ENCODE measurements at places on chromosomes 4 and X. TPM values are rescaled to one million over a fixed set of nuclear protein-coding genes. Genes with fewer than 3 reads are reported as not detected.

The GC gene
- total RNA-seq, result 34.8 TPM

The CCDC149 gene
- total RNA-seq, result 9.6 TPM

- H3K4me3 ChIP-seq, result no peak overlapping the region
- DNase-seq, result no peak
- H3K36me3 ChIP-seq, result no peaks in the 10 kb centered on the region
- H3K27me3 ChIP-seq, result no peaks in the 10 kb centered on the region
These were observed 12.7 kb upstream of the RHOXF2B start for GRCh38 chrX:120090208-120090607.

GRCh38 chrX:29478336-29479069 is 736.9 kb upstream of the MAGEB2 start:
- no peak overlapping the region for H3K4me3 ChIP-seq
- H3K27me3 ChIP-seq, result no peaks in the 10 kb centered on the region
- DNase-seq, result peak; percentile 10
- H3K4me1 ChIP-seq, result no peaks in the 10 kb centered on the region

GRCh38 chr4:111360906-111361305 is 738.0 kb upstream of the PITX2 start:
- DNase-seq, result no peak
- no peaks in the 10 kb centered on the region for H3K27me3 ChIP-seq
- no peak overlapping the region for H3K27ac ChIP-seq
- no peaks in the 10 kb centered on the region for H3K36me3 ChIP-seq
- no peaks in the 10 kb centered on the region for H3K4me1 ChIP-seq

DNA sequence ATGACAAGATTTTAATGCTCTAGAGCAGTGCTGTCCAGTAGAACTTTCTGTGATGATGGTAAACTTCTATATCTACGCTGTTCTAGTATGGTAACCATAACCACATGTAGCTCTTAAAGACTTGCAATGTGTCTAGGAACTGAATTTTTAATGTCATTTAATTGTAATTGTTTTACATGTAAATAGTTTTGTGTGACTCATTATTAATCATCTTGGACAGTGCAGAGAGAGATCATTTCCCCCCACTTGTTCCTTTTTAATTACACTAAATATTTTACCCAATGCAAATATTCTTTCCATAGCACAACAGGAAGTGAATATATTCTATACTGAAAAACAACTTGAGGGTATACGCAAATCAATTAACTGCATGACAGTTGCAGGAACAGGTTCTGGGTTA is 5.8 kb downstream of the ATG4A start:
- no peak for DNase-seq
- H3K27me3 ChIP-seq, result no peaks in the 10 kb centered on the region
- no peak overlapping the region for H3K4me3 ChIP-seq
- H3K4me1 ChIP-seq, result no peaks in the 10 kb centered on the region

GRCh38 chrX:129316461-129316860 is 206.8 kb downstream of the SMARCA1 start:
- H3K4me1 ChIP-seq, result no peaks in the 10 kb centered on the region
- H3K27ac ChIP-seq, result no peak overlapping the region
- no peaks in the 10 kb centered on the region for H3K36me3 ChIP-seq
- no peaks in the 10 kb centered on the region for H3K27me3 ChIP-seq
- no peak overlapping the region for H3K4me3 ChIP-seq

DNA sequence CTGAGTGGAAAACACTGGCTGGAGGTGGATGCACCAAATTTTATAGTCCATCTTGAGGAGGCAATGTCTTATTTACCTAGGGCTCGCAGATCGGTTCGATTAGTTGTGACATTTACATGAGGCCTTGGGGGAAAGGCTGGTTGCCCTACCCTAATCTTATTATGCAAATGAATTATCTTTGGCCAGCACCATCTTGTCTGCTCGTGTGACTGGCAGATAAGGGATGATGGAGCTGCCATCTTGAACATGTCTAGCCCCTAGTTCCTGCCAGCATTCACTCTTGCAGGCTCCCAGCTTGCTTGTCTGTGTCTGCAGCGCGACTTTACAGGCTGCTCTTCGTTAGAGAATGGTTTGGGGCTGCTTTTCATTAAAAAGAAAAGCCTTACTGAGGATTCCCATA is 61.9 kb downstream of the SEC24B start:
- no peaks in the 10 kb centered on the region for H3K4me1 ChIP-seq
- no peak overlapping the region for H3K4me3 ChIP-seq
- H3K27me3 ChIP-seq, result no peaks in the 10 kb centered on the region
- H3K36me3 ChIP-seq, result peaks cover 14% of the 10 kb centered on the region
- no peak for DNase-seq

- H3K4me1 ChIP-seq, result no peaks in the 10 kb centered on the region
- H3K36me3 ChIP-seq, result no peaks in the 10 kb centered on the region
- no peak overlapping the region for H3K4me3 ChIP-seq
- no peaks in the 10 kb centered on the region for H3K27me3 ChIP-seq
These were observed 567.6 kb upstream of the SLIT2 start for GRCh38 chr4:19684084-19684483.

DNA sequence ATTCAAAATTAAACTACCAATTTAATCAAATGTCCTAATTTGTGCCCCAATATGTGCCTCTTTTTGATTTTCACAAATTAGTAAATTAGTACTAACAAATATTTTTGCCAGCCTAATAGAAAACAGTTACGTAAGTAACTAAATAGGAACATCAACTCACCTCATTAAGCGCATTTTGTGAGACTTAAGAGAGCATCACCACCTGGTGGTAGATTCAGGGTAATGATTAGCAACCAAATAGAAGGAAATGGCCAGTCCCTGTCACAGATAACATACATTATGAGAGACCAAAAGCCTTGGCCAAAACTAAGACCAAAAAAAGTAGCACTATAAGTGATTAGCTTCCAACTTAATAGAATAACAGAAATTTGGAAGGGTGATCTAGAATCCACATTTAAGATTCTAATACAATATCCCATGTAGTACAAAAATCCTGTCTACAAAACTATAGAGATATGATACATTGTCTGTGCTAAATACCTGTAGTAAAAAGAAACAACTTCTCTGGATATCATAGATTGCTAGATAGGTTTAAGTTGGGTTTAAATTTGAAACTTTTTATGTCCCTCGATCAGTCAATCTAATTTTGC is 46.7 kb downstream of the C4orf46 start:
- no peaks in the 10 kb centered on the region for H3K4me1 ChIP-seq
- no peaks in the 10 kb centered on the region for H3K36me3 ChIP-seq
- DNase-seq, result peak; percentile 7
- H3K27me3 ChIP-seq, result no peaks in the 10 kb centered on the region

DNA sequence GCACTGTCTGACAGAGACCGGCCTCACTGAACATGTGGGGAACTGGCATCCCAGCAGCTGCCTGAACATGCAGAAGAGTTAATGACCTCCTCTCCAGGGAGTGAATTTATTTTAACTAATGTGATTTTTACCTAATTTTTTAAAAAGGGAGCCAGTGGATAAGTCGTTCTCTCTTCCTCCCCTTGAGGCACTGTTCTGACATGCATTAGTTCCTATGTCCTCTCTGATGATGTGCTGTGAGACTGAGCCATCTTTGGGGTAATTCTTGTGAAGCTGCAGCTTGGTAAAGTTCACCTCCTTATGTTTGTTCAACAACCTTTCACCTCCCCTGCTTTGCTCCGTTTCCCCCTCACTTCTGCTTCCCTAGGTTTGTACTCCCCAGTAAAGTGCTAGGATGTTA is 139.7 kb downstream of the COL25A1 start:
- no peak overlapping the region for H3K4me3 ChIP-seq
- peaks cover 14% of the 10 kb centered on the region for H3K4me1 ChIP-seq
- DNase-seq, result no peak
- H3K36me3 ChIP-seq, result no peaks in the 10 kb centered on the region

DNA sequence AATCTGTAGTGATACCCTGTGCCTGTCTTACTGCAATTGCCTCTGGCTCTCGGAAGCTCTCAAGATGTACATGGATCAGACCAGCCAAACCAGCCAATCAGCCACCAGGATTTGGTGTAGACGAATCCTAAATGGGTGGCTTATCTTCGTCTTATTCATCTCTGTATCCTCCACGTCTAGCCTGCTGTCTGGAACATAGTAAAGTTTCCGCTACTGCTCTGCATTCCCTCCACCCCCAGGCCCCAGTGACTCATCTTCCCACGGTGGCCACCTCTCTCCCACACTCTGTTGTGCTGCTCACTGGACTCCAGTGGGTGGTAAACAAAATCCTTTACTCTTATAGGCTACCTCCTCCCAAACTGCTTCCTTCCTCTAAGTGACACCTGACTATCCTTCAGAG is 37.8 kb downstream of the SEPTIN6 start:
- no peaks in the 10 kb centered on the region for H3K27me3 ChIP-seq
- H3K36me3 ChIP-seq, result no peaks in the 10 kb centered on the region
- no peak overlapping the region for H3K27ac ChIP-seq
- no peak overlapping the region for H3K4me3 ChIP-seq
- peaks cover 12% of the 10 kb centered on the region for H3K4me1 ChIP-seq

GRCh38 chrX:103520386-103520785 is 1.1 kb upstream of the RAB40A start:
- no peak for DNase-seq
- no peak overlapping the region for H3K4me3 ChIP-seq
- H3K27me3 ChIP-seq, result no peaks in the 10 kb centered on the region
- H3K27ac ChIP-seq, result no peak overlapping the region
- H3K4me1 ChIP-seq, result no peaks in the 10 kb centered on the region
- H3K36me3 ChIP-seq, result no peaks in the 10 kb centered on the region

DNA sequence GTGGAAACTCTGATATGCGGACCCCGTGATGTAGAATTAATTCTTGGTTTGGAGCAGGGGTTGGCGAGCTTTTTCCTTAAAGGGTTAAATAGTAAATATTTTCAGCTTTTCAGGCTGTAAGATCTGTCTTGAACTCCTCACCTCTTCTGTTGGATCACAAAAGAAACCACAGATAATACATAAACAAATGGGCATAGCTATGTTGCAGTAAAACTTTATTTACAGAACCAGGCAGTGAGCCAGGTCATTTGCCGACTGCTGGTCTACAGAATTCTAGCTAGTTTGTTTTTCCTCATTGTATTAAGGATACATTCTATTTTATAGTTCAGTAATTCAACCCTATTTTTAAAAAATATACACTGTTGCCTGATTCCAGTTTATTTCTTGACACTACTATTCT is 116.6 kb downstream of the PAPSS1 start:
- H3K4me1 ChIP-seq, result no peaks in the 10 kb centered on the region
- no peak overlapping the region for H3K27ac ChIP-seq
- DNase-seq, result no peak
- no peak overlapping the region for H3K4me3 ChIP-seq
- H3K36me3 ChIP-seq, result no peaks in the 10 kb centered on the region
- H3K27me3 ChIP-seq, result no peaks in the 10 kb centered on the region

GRCh38 chr4:65656008-65656407 is 14.3 kb downstream of the EPHA5 start:
- no peaks in the 10 kb centered on the region for H3K27me3 ChIP-seq
- no peak overlapping the region for H3K27ac ChIP-seq
- H3K4me3 ChIP-seq, result no peak overlapping the region

DNA sequence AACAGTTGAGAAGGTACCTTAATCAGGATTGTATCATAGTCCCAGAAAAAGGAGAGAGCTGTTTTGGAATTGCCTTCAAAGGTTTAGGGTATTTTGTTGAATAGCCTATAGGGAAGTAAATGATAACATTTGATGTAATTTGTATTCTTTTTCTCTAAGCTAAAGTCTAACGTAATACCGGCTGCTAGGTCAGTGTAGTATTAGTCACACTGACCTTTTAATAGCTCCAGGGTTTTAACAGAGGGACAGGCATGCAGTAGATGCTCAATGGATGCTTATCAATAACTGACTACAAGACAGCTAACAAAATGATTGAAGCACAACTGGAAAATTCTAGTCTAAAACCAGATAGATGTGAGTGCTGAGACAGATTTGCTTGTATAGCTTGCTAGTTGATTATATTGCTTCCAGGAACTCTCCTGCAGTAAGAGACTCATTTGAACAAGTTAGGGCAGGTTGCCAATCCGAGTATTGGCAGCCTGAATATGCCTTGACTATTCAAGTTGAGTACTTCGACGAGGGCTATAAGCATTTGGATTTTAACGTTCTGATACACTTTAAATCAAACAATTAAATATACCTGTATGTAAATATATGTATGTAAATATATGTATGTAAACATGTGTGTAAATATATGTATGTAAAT is 16.5 kb upstream of the PNPLA4 start:
- no peak overlapping the region for H3K4me3 ChIP-seq
- no peak overlapping the region for H3K27ac ChIP-seq
- DNase-seq, result no peak

- no peaks in the 10 kb centered on the region for H3K4me1 ChIP-seq
- H3K36me3 ChIP-seq, result no peaks in the 10 kb centered on the region
- no peak for DNase-seq
- H3K27ac ChIP-seq, result no peak overlapping the region
- H3K27me3 ChIP-seq, result no peaks in the 10 kb centered on the region
These were observed 198.9 kb upstream of the LDB2 start for GRCh38 chr4:17097362-17097761.

GRCh38 chr4:155582971-155583437 is 83.6 kb upstream of the GUCY1A1 start:
- no peak for DNase-seq
- H3K4me3 ChIP-seq, result no peak overlapping the region
- H3K36me3 ChIP-seq, result no peaks in the 10 kb centered on the region
- H3K4me1 ChIP-seq, result peaks cover 5% of the 10 kb centered on the region

DNA sequence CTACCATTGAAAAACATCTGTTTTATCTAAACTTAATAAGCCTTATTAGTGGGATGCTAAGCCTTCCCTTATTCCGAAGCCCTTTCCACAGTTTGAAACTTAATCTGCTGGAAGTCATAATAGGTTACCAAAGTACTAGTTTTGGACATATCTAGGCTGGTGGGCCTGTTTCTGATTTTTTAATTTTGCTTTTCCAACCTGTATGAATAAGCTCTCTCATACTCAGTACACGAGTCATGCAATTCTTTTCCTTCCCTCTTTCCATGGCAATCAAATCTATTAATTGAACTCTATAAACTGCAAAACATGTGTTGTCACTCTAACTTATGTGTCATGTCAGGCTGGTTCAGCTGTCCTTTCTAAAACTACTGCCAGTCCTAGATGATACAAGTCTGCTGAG is 91.0 kb downstream of the AMMECR1 start:
- DNase-seq, result no peak
- no peaks in the 10 kb centered on the region for H3K4me1 ChIP-seq
- no peak overlapping the region for H3K4me3 ChIP-seq
- H3K27ac ChIP-seq, result no peak overlapping the region
- H3K27me3 ChIP-seq, result no peaks in the 10 kb centered on the region
- no peaks in the 10 kb centered on the region for H3K36me3 ChIP-seq
